ENCODE measurements at places on chromosomes 12 and 14.

GRCh38 chr14:21807975-21808374 lies 134.4 kb upstream of the OR4E1 start:
- no peak for DNase-seq

- peak; percentile 79 for DNase-seq
Measured at GRCh38 chr12:61687407-61687806, 572.8 kb upstream of the USP15 start.

- no peak for DNase-seq
Measured at GRCh38 chr14:102052522-102052921, 34.3 kb downstream of the HSP90AA1 start.

DNA sequence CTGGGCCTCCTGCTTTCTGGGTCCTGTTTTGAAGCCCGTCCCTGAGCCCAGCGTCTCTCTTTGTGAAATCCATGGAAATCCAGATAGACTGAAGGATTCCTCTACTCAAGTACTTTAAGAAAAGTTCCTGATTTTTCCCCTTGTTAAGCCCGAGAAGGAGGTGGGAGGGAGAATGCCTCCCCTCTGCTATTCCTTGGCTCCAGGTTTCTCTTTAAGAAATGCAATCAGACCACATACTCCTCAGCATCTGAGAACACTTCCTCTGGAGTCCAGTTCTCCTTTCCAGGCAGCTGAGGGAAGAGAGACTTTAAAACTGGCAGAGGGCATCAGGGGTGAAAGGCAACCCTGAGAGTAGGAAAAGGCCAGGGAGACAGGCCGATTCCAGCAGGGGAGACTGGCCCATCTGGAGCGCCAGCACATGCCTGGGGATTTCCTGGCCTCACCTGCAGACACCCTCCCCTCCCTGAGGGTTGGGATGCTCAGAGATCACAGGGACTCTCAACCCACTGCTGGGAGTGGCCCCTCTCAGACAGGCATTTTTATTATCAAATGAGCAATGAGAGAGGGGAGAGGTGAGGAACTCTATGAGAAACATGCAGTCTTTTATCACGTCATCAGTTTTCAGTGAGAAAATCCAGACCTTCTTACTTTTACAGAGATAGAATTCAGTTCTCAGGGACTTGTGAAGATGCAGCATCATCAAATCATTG lies 2.0 kb upstream of the EMP1 start:
- DNase-seq: no peak

DNA sequence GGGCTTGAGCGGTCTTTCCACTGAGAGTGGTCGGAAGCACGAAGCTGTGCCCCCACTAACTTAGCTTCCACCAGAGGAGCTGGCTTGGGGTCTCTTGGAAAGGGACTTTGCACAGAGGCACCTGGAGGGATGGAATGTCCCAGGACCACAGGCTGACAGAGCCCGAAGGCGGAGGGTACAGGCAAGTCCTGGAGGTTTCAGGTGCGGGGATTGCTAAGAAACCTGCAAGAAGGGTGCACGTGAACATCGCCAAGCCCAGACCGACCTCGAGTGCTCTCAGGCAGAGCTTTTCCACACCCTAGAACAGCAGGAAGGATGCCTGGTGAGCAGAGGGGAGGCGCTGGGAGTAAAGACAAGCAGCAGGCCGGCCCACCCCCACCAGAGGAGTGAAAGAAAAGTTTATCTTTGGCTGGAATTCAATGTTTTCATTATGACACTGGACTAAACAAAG lies 61.6 kb downstream of the SERPINA3 start:
- no peak for DNase-seq

Data from spinal cord (tissue), 10 donors.